ENCODE measurements at places on chromosomes 7 and 10. TPM values are rescaled to one million over a fixed set of nuclear protein-coding genes. Genes with fewer than 3 reads are reported as not detected.

ADAMTS14 gene
- total RNA-seq = not detected

DNA sequence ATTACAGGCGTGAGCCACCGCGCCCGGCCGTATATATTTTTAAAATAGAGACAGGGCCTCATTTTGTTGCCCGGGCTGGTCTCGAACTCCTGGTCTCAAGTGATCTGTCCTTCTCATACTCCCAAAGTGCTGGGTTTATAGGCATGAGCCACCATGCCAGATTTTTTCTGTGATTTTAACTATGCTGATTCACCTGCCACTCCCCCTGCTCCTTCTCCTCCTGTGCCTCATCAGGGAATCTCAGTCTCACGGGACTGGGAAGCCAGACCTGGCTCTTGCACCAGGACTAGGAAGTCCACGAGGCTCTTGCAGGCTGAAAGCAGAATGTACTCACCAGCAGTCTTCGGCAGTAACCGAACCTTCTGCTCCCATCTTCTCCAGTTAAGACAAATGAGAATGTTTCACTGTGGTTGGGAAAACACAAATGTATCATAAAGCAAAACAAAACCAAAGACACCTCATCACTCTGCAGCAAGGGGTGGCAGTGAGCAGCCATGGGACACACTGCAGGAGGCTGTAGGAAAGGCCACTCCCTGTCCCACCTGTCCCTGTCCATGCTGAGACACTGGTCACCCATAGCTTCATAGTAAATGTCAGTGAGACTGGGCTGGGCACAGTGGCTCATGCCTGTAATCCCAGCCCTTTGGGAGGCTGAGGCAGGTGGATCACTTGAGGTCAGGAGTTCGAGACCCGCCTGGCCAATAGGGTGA lies 78.7 kb upstream of the MKRN1 start:
- no peak for DNase-seq

GRCh38 chr10:96606216-96606615 lies 19.4 kb upstream of the TM9SF3 start:
- no peak for DNase-seq

DNA sequence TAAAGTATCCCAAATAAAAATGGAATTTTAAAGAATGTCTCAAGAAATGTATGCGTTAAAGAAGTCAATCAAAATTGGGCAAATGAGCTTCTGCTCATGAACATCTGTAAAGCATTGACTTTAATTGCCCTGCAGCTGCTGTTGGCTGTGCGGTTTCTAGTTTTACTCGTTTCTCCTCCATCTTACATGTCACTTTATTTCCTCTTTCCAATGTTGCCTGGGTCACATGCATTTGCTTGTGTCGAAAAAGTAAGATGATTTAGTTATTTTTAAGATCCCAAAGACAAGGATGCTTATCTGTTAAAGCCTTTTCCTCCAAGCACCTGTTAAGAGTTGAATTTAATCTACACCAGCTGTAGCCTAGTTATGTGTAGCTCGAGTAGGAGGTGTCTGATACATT lies 310.4 kb downstream of the EXOC4 start:
- DNase-seq = no peak
